Stimulated activated CD8-positive, alpha-beta memory T cell treated with anti-CD3 and anti-CD28 coated beads, Interleukin-7, amount 100 ng/mL, for 48 hours (primary cell): ENCODE measurements at places on chromosomes 2 and 18.

GRCh38 chr2:133667085-133667484, 98.8 kb upstream of the NCKAP5 start:
- no peak for DNase-seq

- no peak for DNase-seq
These were observed 35.3 kb upstream of the CAB39 start for GRCh38 chr2:230677201-230677946.

GRCh38 chr2:86283411-86284030, 53.9 kb downstream of the REEP1 start:
- DNase-seq, result no peak

DNA sequence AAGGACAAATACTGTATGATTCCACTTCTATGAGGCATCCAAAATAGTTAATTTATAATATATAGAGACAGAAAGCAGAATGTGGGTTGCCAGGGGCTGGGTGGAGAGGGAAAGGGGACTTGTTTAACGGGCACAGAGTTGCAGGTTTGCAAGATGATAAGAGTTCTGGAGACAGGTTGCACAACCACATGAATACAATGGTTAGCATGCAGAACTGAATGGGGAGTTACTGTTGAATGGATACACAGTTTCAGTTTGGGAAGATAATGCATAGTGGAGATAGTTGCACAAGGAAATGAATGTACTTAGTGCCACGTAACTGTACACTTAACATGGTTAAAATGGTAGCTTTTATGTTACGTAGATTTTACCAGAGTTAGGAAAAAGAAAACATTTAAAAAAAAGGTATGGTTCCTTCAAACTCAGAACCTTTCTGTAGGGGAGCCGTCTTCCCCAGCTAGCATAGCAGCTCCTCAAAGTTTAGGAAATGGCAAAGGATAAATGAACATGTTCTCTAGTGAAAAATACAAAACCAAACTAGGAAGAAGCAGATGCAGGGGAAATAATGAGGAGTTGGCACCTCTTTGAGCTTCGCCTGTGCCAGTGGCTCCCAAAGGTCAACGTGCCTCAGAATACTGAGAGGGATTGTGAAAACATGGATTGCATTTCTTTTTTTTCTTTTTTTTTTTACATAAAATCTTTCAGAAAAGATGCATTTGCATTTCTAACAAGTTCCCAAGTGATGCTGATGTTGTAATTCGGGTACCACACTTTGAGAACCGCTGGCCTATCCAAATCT, 95.2 kb downstream of the ZCCHC2 start:
- no peak for DNase-seq

DNA sequence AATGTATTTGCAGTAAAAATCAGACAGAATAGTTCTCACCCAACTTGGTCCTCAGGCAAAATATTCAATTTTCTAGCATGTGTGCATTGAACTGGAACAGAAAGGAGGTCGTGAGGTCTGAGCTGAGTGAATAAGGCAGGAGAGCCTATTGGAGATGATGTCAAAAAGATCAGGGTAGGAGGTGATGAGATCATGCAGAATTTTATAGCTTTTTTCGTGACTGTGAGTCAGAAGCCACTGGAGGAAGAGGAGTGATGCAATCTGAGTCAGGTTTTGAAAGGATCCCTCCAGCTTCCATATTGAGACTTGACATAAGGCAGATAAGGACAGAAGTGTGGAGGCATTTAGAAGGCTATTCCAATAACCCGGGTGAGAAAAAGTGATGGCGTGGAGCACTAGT, 299.5 kb upstream of the SOX11 start:
- DNase-seq, result no peak

- no peak for DNase-seq
These were observed 53.5 kb downstream of the SEPTIN10 start for GRCh38 chr2:109560265-109560664.

GRCh38 chr2:59655809-59656208, 897.6 kb downstream of the BCL11A start:
- no peak for DNase-seq
